ENCODE measurements at places on chromosomes 7 and 10.
A peak's percentile ranks its signal among the peaks of the same experiment; 100 is the strongest.

GRCh38 chr7:133135451-133135850, 53.6 kb upstream of the CHCHD3 start:
- DNase-seq = no peak

DNA sequence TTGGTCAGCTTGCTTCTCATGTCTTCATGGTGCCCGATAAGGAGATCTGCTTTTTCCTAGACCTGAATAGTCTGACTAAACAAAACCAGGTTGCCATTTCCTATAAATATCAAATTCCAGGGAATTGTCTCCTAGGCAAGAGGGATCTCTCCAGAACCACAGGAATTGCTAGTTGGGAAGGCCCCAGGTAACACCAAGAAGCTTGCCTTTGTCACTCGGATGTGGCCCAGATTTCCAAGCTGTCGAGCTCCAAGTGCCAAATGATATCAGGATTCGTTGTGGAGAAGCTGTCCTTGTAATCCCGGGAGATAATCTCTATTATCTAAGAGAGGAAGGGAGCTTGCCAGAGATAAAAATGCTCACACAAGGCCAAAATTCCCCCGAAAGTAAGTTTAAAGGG, 1288.5 kb upstream of the AUTS2 start:
- no peak for DNase-seq

- no peak for DNase-seq
Measured at GRCh38 chr7:155084969-155085368, 14.8 kb downstream of the HTR5A start.

- DNase-seq = no peak
Measured at GRCh38 chr7:44277391-44277790, 48.0 kb downstream of the CAMK2B start.

GRCh38 chr10:129744134-129745111, 219.7 kb downstream of the EBF3 start:
- DNase-seq = no peak

DNA sequence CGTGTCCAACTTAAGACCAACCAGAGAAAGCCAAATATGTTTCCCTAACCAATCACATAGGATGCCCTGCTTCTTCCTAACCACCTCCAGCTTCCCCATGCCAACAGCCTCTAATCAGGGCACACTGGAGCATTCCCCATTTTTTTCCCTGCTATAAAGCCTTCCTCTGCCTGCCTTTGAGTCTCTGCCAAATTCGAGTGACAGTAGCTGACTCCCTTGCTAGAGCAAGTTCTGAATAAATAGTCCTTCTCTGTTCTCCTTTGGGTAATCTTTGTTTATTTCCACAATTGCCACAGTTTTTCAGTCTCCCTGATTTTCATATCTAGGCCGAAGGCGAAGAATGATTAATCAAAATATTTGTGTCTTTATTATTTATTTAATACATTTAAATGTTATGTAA, 96.7 kb downstream of the ANLN start:
- DNase-seq = no peak

- DNase-seq = no peak
Measured at GRCh38 chr10:1558906-1559305, 178.4 kb downstream of the ADARB2 start.

- no peak for DNase-seq
Measured at GRCh38 chr10:88193018-88193417, 329.6 kb downstream of the PTEN start.

DNA sequence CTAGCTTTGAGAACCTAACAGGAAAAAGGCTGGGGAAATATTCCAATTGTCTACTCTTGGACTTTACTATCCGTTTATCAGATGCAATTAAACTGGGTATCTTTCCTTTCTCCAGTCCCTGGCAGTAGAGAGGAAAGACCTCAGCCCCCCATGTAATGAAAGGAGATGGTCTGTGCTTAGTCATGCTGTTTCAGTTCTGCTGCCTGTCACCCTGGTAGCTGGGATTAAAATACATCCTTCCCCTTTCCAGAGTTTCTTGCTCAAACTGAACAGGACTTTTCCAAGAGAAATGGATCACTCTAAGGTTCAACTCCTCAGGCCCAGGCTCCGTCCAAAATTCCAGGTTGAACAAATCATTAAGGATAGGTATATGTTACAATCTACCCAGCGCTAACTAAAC, 202.9 kb downstream of the PTEN start:
- no peak for DNase-seq

DNA sequence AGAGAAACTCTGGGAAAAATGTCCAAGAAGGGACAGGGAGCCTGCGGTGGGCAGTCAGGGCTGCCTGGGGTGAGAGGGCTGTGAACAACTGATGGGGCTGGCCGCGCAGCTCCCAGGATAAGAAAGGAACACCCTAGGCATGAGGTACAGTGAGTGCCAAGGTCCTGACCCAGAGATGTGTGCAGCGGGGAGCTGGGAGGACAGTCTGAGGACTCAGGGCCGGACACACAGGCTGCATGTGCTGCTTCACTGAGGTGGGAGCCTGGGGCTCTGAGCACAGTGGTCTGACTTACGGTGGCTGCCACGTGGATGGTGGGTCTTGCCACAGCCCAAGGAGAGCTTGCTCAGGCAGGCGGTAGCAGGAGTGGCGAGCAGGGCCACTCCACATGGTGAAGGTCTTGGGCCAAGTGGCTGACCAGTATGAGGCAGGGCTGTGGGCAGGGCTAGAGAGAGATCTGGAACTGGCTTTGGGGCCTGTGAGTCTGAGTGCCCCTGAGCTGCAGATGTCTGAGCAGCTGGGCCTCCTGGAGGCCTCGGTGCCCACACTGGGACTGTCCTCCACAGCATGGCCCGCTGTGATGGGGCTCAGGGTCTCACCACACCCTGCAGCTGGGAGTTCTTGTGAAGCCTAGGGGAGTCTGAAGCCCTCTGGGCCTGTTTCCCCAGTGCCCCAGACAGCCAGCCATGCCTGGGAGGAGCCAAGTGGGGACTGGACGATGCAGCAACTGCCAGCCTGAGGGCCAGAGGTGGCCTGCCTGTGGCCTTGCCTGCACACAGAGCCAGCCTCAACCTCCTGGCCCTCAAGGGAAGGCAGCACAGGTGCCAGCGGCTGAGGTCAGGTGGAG, 60.3 kb downstream of the RASGEF1A start:
- no peak for DNase-seq

GRCh38 chr7:41280491-41280890, 422.4 kb downstream of the INHBA start:
- no peak for DNase-seq

GRCh38 chr10:51544933-51545332, 154.5 kb downstream of the CSTF2T start:
- DNase-seq = no peak

DNA sequence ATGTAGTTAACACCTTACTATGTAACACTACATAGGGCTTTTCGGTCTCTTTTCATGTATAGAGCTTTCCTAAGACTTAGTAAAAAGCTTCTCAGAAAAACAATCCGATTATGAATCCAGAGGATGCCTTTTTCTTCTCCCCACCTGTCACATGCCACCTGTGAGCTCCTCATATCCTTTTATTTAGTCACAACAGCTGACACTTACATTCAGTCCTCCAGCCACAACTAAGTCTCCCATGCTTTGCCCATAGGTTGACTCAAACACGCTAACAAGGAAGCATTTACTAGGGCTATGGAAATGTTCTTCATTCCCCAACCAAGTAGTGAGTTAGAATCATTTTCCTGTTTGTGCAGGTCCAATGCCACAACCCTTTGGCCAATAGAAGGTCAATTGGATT, 7.9 kb downstream of the ENO4 start:
- no peak for DNase-seq

DNA sequence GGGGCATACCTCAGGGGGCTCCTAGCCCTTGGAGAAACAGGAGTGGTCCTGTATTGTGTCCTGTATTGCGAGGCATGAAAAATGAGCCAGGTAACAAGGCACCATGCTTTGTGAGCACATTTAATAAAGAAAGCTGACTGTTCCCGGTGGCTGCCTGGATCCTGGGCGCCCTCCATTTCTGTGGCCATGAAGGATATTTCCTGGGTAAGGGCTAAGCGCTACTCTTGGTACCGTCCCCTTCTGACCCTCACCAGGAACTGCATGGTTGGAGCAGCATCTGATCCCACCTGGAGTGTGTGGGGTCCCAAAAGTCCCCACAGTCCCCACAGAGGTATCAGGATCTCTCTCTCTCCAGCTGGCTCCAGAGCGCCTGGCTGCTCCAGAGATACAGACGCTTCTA, 139.5 kb downstream of the MAPK8 start:
- DNase-seq = no peak

DNA sequence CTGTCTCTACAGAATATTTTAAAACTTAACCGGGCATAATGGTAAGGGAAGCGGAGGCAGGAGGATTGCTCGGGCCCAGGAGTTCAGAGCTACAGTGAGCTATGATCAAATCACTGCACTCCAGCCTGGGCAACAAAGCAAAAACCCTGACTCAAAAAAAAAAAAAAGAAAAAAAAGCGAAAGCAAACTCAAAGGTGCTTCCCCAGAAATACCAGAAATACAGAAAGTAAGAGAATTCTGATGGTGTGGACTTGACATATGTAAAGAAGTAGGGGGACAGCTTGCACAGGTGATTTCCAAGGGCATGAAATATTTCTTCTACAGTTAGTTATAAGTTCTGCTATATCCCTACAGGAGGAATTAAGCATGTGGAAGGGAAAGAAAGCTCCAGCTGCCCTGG, 69.7 kb upstream of the APBB1IP start:
- DNase-seq = no peak

- DNase-seq = no peak
Measured at GRCh38 chr10:68876246-68877138, 24.6 kb upstream of the DDX50 start.

DNA sequence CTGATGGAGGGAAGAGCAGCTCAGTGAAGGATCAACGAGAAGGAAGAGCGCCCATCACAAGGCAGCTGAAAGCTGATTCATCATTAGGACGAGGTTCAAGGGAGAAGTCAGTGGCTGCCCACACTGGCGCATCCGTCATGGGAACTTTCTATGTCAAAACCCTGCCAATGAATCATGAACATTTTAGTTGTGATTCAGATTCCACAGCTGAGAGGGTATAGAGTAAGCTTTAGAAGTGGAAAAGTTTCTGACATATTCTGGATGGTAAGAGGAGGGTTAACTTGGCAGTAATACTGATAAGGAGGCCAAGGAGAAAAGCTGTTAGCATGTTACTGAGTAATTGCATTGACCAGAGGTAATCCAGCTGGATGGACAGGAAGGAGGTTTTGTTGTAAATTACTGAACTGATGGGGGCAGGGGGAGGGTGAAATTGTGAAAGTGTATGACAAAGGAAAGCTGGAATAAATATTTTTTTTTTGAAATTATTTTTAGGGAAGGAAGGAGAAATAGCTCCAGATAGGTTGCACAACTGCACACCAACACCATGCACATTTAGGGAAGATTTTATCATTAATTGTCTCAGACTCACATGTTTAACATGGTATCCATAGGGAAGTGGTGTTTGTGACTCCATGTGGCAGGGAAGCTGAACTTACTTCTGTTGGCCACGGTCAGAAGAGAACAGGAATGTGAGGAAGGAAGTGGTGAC, 78.3 kb upstream of the NRP1 start:
- DNase-seq = peak; percentile 11

DNA sequence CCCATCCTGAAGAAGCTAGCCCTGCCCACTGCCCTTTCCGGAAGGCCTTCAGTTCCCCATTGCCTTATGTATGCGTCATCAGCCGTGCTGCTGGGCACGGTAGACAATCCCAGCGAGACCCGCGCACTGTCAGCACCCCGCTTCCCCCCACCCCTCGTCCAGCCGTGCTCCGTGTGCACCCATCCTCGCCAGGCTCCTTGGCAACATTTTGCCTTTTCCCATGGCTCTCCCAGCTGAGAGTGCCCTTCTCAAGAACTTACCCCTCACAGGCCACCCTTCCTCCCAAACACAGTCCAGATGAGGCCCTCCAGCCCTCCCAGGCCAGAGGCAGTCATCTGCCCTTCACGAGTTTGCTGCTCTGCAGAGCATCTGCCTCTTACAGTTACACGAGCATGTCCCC, 633.8 kb upstream of the FOXK1 start:
- DNase-seq = no peak

- peak; percentile 40 for DNase-seq
Measured at GRCh38 chr7:74656441-74656836, 1.1 kb upstream of the GTF2I start.

GRCh38 chr7:155831807-155832524, 19.7 kb upstream of the SHH start:
- DNase-seq = no peak

DNA sequence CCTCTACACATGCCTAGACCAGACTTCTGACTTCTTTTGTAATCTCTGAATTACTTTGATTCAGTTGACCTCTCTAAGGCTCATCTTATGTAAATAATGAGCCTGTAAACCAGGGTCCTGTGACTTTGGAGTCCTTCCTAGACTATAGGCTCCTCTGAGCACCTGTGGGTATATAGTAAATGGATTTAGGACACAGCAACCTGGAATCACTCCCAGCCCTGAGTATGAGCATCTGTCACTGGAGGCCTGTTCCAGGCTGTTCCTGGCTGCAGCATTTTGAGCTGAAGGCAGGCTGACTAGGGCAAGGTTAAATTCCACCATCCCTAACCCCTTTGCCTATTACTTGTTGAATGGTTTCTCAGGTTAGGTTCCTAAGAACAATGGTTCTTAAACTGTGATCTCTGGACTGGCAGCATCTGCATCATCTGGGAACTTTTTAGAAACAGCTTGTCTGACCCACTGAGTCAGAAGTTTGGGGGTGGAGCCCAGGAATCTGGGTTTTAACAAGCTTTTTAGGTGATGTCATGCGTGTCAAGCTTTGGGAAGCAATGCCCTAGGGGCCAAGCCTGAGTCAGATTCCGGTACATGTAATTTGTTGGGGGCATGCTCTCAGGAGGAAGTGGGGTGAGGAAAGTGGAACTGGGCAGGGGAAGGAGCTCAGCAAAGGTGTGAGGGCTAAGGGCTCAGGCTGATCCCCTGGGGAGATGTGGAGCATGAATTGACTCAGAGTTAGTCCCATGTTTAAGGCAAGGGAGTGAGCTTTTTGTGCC, 28.2 kb downstream of the MINDY4 start:
- DNase-seq = no peak

- no peak for DNase-seq
Measured at GRCh38 chr7:127715901-127716300, 63.9 kb downstream of the SND1 start.

GRCh38 chr10:26527018-26527417, 88.9 kb downstream of the APBB1IP start:
- DNase-seq = no peak

DNA sequence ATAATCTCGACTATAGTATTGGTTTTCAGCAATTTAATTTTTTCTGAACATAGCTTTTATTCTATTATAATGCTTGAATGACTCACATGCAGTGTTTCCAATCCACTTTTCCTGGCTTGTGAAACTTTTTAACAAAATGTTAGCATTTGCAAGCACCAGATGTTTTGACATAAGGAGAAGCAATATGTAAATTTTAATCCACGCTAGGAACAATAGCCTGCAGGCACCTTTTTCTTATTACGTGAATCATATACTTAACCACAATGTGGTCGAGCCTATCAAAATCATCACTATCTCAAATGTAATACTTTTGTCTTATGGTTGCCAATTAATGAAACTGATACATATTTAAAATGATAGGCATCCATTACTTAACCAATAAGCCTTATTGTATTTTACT, 97.1 kb downstream of the TFEC start:
- DNase-seq = no peak

Data from stimulated activated CD4-positive, alpha-beta T cell treated with anti-CD3 and anti-CD28 coated beads, Interleukin-1b, Interleukin-23, amount 100 ng/mL, for 48 hours (primary cell).